Breast epithelium (tissue), 4 donors: ENCODE measurements at places on chromosomes 2 and 18.

- no peak for DNase-seq
- H3K4me1 ChIP-seq, result no peaks in the 10 kb centered on the region
- H3K27me3 ChIP-seq, result no peaks in the 10 kb centered on the region
- no peak overlapping the region for H3K4me3 ChIP-seq
- no peak overlapping the region for H3K27ac ChIP-seq
- no peaks in the 10 kb centered on the region for H3K36me3 ChIP-seq
These were observed 10.5 kb downstream of the CHMP1B start for GRCh38 chr18:11861583-11862288.

- no peak for DNase-seq
- no peak overlapping the region for H3K4me3 ChIP-seq
- no peaks in the 10 kb centered on the region for H3K36me3 ChIP-seq
- H3K27ac ChIP-seq, result no peak overlapping the region
- no peaks in the 10 kb centered on the region for H3K27me3 ChIP-seq
These were observed 40.5 kb upstream of the TXNDC2 start for GRCh38 chr18:9845256-9845655.

DNA sequence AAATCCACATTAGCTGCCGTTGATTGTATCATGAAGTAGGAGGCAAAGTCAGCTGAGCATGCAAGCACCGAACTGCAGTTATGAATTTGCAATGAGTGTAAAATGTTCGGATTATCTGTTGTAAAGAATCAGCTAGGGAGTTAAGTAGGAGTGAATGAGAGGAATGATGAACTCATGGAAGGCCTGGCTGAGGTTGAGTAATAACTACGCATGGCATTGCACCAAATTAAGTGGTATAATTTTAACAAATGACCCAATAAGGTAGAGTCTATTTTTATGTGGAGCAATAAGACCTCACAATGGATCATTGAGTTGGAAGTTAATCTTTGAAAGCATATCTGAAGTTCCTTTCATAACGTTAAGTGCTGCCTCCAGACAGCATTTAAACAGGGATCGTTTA is 288.2 kb upstream of the CHST9 start:
- H3K27ac ChIP-seq, result no peak overlapping the region
- no peaks in the 10 kb centered on the region for H3K36me3 ChIP-seq
- H3K4me1 ChIP-seq, result no peaks in the 10 kb centered on the region
- H3K27me3 ChIP-seq, result no peaks in the 10 kb centered on the region

GRCh38 chr2:160703648-160704585 is 210.3 kb upstream of the RBMS1 start:
- H3K36me3 ChIP-seq, result no peaks in the 10 kb centered on the region
- H3K27me3 ChIP-seq, result no peaks in the 10 kb centered on the region
- no peak overlapping the region for H3K27ac ChIP-seq
- H3K4me3 ChIP-seq, result no peak overlapping the region
- DNase-seq, result no peak

- no peak overlapping the region for H3K4me3 ChIP-seq
- no peak for DNase-seq
- H3K27ac ChIP-seq, result peak overlapping the region; percentile 5
These were observed 8.7 kb upstream of the WIPF1 start for GRCh38 chr2:174606336-174606735.

- no peak overlapping the region for H3K27ac ChIP-seq
- H3K27me3 ChIP-seq, result no peaks in the 10 kb centered on the region
- no peak overlapping the region for H3K4me3 ChIP-seq
- H3K36me3 ChIP-seq, result no peaks in the 10 kb centered on the region
- H3K4me1 ChIP-seq, result no peaks in the 10 kb centered on the region
- no peak for DNase-seq
These were observed 201.0 kb upstream of the RBMS1 start for GRCh38 chr2:160694631-160695030.

GRCh38 chr18:28357766-28358401 is 181.0 kb upstream of the CDH2 start:
- H3K27ac ChIP-seq, result no peak overlapping the region
- no peak for DNase-seq
- no peaks in the 10 kb centered on the region for H3K4me1 ChIP-seq
- peaks cover 4% of the 10 kb centered on the region for H3K36me3 ChIP-seq

DNA sequence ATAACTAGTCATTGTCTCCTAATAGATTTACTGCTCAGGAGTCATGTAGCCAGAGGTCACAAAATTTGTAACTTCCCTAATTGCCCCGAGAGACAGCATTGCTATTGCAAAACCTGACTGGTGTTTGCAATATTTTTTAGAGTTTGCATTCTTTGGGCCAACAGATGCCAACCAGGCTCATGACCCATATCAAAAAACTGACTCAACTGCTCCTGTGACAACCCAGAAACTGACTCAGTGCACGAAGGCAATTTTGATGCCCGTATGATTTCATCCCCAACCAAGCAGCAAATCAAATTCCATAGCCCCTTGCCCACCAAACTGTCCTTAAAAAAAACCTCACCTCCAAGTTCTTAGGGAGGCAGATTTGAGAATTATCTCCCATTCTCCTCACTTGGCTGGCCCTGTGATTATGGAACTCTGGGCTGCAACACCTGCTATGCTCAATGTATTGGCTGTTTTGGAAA is 951.3 kb downstream of the TSN start:
- H3K36me3 ChIP-seq, result no peaks in the 10 kb centered on the region
- no peak for DNase-seq
- H3K4me3 ChIP-seq, result no peak overlapping the region
- no peaks in the 10 kb centered on the region for H3K4me1 ChIP-seq
- H3K27me3 ChIP-seq, result no peaks in the 10 kb centered on the region
- H3K27ac ChIP-seq, result no peak overlapping the region

- H3K36me3 ChIP-seq, result no peaks in the 10 kb centered on the region
- no peak for DNase-seq
- no peak overlapping the region for H3K4me3 ChIP-seq
- no peaks in the 10 kb centered on the region for H3K27me3 ChIP-seq
- H3K27ac ChIP-seq, result no peak overlapping the region
- H3K4me1 ChIP-seq, result no peaks in the 10 kb centered on the region
These were observed 47.6 kb downstream of the CCDC85A start for GRCh38 chr2:56231361-56231760.

GRCh38 chr2:168622559-168622958 is 166.5 kb downstream of the CERS6 start:
- H3K36me3 ChIP-seq, result no peaks in the 10 kb centered on the region
- H3K27ac ChIP-seq, result no peak overlapping the region
- DNase-seq, result no peak
- H3K4me1 ChIP-seq, result no peaks in the 10 kb centered on the region
- no peak overlapping the region for H3K4me3 ChIP-seq
- H3K27me3 ChIP-seq, result no peaks in the 10 kb centered on the region

GRCh38 chr2:240713928-240714746 is 22.5 kb downstream of the AQP12A start:
- no peak overlapping the region for H3K27ac ChIP-seq
- DNase-seq, result no peak
- H3K4me3 ChIP-seq, result no peak overlapping the region
- no peaks in the 10 kb centered on the region for H3K36me3 ChIP-seq
- no peaks in the 10 kb centered on the region for H3K27me3 ChIP-seq
- H3K4me1 ChIP-seq, result no peaks in the 10 kb centered on the region

GRCh38 chr2:43905871-43906270 is 67.1 kb downstream of the ABCG8 start:
- no peak overlapping the region for H3K27ac ChIP-seq
- H3K36me3 ChIP-seq, result no peaks in the 10 kb centered on the region
- DNase-seq, result no peak
- H3K27me3 ChIP-seq, result no peaks in the 10 kb centered on the region
- H3K4me1 ChIP-seq, result no peaks in the 10 kb centered on the region

- no peaks in the 10 kb centered on the region for H3K4me1 ChIP-seq
- no peaks in the 10 kb centered on the region for H3K36me3 ChIP-seq
- H3K4me3 ChIP-seq, result no peak overlapping the region
- DNase-seq, result no peak
- H3K27me3 ChIP-seq, result no peaks in the 10 kb centered on the region
- no peak overlapping the region for H3K27ac ChIP-seq
These were observed 83.5 kb upstream of the RAB12 start for GRCh38 chr18:8525692-8526091.

GRCh38 chr18:42801706-42802105 is 313.8 kb downstream of the RIT2 start:
- no peaks in the 10 kb centered on the region for H3K4me1 ChIP-seq
- no peaks in the 10 kb centered on the region for H3K36me3 ChIP-seq
- H3K4me3 ChIP-seq, result no peak overlapping the region
- H3K27ac ChIP-seq, result no peak overlapping the region
- DNase-seq, result no peak

- DNase-seq, result no peak
- H3K27me3 ChIP-seq, result no peaks in the 10 kb centered on the region
- H3K4me3 ChIP-seq, result no peak overlapping the region
- no peak overlapping the region for H3K27ac ChIP-seq
- no peaks in the 10 kb centered on the region for H3K4me1 ChIP-seq
These were observed 301.0 kb upstream of the KLHL29 start for GRCh38 chr2:23083966-23084365.

- no peaks in the 10 kb centered on the region for H3K4me1 ChIP-seq
- DNase-seq, result no peak
- H3K27me3 ChIP-seq, result no peaks in the 10 kb centered on the region
- peaks cover 4% of the 10 kb centered on the region for H3K36me3 ChIP-seq
- no peak overlapping the region for H3K4me3 ChIP-seq
These were observed 300.9 kb downstream of the ARHGAP15 start for GRCh38 chr2:143429932-143430679.

DNA sequence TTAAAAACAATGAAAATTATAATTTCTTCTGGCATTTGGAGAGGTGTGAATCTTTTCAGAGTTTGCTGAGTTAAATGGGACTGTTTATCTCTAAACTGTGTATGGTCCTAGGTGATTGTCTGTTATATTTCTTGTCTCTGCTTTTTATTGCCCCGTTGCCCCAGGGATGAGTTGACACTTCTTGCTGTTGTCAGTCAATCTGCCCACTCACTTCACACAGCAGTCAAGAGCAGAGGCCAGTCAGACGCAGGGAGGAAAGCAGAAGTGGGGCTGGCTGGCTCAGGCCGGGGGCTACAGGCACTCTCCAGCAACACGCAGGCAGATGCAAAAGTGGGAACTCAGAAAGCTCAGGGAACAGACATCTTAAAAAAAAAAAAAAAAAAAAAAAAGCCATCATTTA is 365.2 kb downstream of the CLIP4 start:
- DNase-seq, result no peak
- H3K4me1 ChIP-seq, result no peaks in the 10 kb centered on the region
- H3K4me3 ChIP-seq, result no peak overlapping the region
- no peaks in the 10 kb centered on the region for H3K27me3 ChIP-seq

DNA sequence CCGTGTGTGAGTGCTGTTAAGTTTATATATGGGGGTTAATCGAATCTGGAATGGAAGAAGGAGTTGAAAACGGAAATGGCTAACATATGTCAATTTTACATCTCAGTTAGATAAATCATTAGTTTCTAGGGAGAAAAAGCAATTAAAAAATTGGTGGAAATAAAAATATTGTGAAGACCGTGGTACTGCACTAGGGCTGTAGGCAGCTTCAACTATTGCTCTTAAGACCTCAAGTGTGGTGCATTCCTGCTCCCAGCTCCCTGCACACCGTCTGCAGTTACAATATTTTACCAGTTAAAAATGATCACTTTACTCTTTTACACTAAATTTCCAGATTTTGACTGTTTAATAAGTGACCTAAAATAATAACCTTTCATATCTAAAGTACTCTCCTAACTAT is 977.3 kb upstream of the POU3F3 start:
- no peaks in the 10 kb centered on the region for H3K36me3 ChIP-seq
- no peaks in the 10 kb centered on the region for H3K4me1 ChIP-seq
- H3K4me3 ChIP-seq, result no peak overlapping the region
- no peaks in the 10 kb centered on the region for H3K27me3 ChIP-seq
- DNase-seq, result no peak

GRCh38 chr2:4122726-4123125 is 419.4 kb downstream of the DCDC2C start:
- no peak overlapping the region for H3K4me3 ChIP-seq
- DNase-seq, result no peak

DNA sequence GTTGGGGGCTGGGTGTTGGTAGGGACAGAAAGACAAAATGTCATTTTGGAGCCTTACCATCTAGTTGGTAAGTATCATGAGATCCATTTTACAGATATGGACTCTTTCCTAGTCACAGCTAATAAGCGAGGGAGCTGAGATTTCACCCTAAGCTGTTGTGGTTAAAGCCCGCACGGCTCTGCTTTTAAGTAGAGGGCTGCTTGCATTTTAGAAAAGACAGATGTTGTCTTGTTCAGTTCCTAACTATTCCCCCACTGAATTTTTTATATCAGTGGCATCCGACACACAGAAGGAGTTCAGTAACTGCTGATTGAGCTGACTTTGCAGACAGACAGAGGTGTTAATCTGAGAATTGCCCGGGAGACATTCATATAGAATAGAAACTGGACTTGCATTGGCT is 3.7 kb downstream of the QPCT start:
- H3K27me3 ChIP-seq, result no peaks in the 10 kb centered on the region
- no peaks in the 10 kb centered on the region for H3K36me3 ChIP-seq
- no peak for DNase-seq
- H3K4me1 ChIP-seq, result no peaks in the 10 kb centered on the region

- H3K27me3 ChIP-seq, result no peaks in the 10 kb centered on the region
- no peaks in the 10 kb centered on the region for H3K4me1 ChIP-seq
- no peak for DNase-seq
These were observed 571.2 kb upstream of the ZEB2 start for GRCh38 chr2:145090841-145091761.

DNA sequence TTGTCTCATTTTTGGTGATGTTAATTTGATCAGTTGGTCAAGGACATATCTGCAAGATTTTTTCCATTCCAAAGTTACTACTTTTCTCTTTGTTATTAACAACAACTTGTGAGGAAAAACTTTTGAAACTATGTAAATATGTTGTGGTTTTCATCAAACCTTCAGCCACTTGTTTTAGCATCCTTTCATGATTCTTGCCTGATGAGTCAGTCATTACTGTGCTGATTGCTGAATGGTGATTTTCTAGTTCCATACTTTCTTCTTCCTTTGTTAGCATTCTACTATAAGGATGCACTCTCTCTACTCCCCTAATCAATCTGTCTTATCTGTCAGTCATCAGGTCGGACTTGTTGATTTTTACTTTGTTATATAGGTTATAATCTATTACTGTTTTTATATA is 10.9 kb downstream of the TMEM87B start:
- no peak overlapping the region for H3K27ac ChIP-seq
- DNase-seq, result no peak
- H3K36me3 ChIP-seq, result no peaks in the 10 kb centered on the region
- H3K27me3 ChIP-seq, result no peaks in the 10 kb centered on the region
- no peaks in the 10 kb centered on the region for H3K4me1 ChIP-seq
- H3K4me3 ChIP-seq, result no peak overlapping the region

DNA sequence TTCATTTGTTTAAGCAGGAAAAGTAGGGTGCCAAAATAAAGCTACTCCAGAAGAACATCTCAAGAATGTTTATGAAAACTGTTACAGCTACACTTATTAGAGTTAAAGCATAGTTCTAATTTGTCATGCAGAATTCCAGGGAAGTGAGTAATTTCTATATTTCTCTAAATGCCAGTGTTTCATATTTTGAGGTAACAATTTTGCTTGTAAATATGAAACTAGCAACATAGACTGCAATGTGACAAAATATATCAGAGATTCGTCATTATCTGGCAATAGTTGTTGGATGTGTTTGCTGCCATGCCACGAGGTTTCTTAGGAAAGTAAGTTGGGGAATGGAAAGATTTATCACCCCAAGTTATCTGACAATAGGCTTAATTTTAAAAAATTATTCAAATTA is 424.1 kb upstream of the ZEB2 start:
- H3K4me1 ChIP-seq, result no peaks in the 10 kb centered on the region
- H3K27ac ChIP-seq, result no peak overlapping the region
- H3K36me3 ChIP-seq, result no peaks in the 10 kb centered on the region
- no peaks in the 10 kb centered on the region for H3K27me3 ChIP-seq
- no peak for DNase-seq

- DNase-seq, result no peak
- H3K36me3 ChIP-seq, result no peaks in the 10 kb centered on the region
- H3K4me1 ChIP-seq, result peaks cover 11% of the 10 kb centered on the region
- H3K27ac ChIP-seq, result no peak overlapping the region
These were observed 32.1 kb upstream of the TAF1B start for GRCh38 chr2:9811216-9811615.
